T follicular helper cell (primary cell): ENCODE measurements at places on chromosomes 7 and 10.

- DNase-seq, result no peak
Measured at GRCh38 chr7:101936223-101936610, 118.8 kb downstream of the CUX1 start.

DNA sequence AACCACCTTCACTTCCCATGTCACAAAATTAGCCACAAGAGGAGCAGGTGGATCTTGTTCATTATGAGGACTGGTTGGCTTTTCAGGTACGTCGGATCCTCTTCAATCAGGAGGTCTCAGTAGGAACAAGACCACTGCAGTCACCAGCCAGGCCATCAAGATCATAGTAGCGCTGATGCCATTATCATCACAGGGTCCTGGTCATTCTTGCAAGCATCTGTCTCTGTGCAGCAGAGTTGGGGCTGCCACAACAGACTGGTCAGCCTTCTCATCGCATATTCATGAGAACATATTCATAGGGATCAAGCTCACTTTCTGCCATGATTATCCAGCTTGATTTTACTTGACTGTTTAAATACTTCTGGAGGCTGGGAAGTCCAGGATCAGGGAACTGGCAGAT is 67.1 kb downstream of the ADCYAP1R1 start:
- DNase-seq, result no peak

DNA sequence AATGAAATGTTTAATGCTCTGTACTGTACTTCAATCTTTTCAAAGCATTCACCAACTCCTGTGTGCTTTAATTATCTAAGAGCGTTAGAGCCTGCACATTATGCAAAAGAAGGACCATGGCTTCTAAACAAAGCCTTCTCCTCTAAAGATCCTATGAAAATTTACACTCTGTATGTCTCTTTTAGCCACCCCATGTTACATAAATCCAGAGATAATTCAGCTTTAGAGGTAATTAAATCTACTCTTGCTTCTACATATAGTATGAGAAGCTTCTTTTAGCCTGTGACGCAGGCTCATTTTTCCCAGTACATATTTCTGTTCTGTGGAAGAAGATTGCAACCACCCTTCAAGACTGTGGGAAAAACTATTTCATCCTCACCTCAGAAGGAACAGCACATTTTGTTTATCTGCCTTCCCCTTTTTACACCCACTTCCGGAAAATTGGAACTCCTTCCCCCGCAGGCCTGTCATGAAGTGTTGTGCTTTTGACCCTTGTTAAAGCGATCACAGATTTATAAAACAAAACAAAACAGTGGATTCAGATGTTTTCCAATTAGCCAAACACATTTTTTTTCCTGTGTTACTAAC is 8.1 kb upstream of the TAS2R16 start:
- DNase-seq, result no peak

DNA sequence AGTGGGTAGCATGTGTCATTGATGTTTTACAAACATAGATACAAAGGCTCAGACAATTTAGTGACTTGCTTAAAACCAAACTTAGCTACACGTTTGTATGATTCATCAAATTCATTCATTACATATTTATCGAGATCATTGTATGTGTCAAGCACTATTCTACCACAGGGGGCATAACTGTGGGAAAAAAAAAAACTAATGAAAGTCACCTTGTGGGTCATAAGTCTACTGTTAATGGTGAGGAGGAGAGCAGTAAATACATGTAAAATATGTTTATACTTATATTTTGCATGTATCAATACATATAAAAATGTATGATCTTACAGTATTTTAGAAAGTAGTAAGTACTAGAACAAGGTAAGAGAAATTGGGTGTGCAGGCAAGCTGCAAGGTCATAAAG is 933.8 kb downstream of the IPMK start:
- no peak for DNase-seq
